ENCODE measurements at places on chromosomes 5 and 9.

- no peak for DNase-seq
Measured at GRCh38 chr9:106622164-106622487, 240.8 kb upstream of the ZNF462 start.

GRCh38 chr5:153158608-153159007 lies 331.9 kb upstream of the GRIA1 start:
- no peak for DNase-seq

GRCh38 chr9:135080286-135081263 lies 6.9 kb upstream of the OLFM1 start:
- DNase-seq, result no peak

DNA sequence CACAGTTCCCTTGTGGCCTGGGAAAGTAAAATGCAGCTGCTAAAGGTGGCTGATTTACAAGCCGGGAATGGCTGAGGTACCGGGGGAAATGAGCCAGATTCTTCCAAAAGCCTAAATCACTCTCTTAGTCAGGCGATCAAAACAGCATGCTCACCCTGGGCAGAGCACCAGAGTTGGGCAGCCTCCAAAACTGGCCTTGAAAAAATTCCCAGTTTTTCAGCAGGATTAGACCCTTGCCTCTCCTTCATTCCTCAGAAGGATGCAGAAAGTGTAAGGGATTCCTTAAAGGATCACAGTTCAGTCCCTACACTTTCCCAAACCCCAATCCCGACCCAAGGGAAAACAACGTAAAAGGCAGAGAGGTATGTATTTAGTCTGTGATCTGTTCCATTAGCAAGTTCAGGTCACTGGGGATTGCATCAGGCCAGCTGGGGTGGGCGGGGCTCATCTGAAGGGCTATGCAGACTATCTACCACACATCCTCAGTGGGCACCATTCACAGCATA lies 16.9 kb downstream of the TMEM174 start:
- peak; percentile 19 for DNase-seq

DNA sequence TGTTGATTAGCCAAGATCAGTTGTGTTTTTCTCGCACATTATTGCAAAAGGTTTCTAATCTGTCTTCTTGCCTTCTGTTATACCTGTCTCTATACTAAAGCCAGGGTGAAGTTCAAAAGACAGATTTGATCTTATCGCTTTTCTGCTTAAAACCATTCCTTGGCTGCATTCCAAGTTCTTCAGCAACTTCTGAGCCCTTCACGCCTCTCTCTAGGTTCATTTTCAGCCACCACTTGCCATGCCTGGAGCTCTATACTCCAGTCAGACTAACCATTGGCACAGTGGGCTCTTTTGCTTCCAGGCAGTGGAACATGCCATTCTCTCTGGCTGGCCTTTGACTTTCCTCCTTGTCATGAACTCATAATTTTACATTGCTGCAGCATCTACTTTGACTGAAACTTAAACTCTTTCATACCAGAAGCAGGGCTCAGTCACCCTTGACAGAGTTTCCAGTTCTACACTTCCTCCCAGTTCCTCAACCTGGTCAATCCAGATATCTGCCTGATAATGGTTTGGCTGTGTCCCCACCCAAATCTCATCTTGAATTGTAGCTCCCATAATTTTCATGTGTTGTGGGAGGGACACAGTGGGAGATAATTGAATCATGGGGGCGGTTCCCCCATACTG lies 114.4 kb downstream of the SLC12A2 start:
- DNase-seq, result no peak

- no peak for DNase-seq
Measured at GRCh38 chr5:98641671-98642070, 131.8 kb upstream of the RGMB start.

- DNase-seq, result peak; percentile 78
Measured at GRCh38 chr9:2621722-2622460, at the start of gene VLDLR. VLDLR (plus strand) TSS chr9:2621787; CDS start chr9:2622190, 403 bp downstream.

GRCh38 chr9:136482046-136482792 lies 621 bp downstream of the SEC16A start:
- peak; percentile 22 for DNase-seq

- no peak for DNase-seq
Measured at GRCh38 chr9:110954822-110955291, 83.4 kb downstream of the LPAR1 start.

- DNase-seq, result no peak
Measured at GRCh38 chr5:73938280-73938937, 312.4 kb downstream of the ARHGEF28 start.

- DNase-seq, result peak; percentile 51
Measured at GRCh38 chr5:88657136-88657535, 225.8 kb downstream of the MEF2C start.

DNA sequence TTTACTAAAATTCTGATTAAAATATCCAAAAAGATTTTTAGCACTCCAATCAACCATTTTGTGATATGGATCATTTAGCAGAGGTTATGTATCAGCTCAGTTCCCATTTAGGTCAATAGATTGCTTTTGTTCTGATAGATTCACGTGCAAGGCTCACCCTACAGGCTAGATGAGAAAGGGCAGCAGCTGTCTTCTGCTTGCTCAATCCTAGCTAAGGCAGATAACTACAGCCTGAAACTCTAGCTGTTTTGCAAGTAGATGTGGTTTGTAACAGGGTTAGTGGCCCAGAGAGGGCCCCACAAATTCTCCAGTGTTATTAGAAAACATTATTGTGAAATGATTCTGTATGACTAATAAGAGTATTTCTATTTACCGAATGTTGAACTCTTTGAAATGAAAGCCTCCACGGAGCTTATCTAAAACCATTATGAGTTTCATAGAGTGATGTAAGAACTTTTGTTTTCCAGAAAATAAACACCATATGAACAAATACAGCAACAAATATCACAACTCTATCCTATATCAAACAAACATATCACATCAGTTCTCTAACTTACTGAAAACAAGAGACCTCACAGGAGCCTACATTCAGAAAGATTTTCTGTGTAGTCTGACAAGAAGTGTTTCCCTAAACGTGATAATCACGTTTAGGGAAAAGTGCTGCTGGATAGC lies 841.9 kb upstream of the ACO1 start:
- DNase-seq, result peak; percentile 15

DNA sequence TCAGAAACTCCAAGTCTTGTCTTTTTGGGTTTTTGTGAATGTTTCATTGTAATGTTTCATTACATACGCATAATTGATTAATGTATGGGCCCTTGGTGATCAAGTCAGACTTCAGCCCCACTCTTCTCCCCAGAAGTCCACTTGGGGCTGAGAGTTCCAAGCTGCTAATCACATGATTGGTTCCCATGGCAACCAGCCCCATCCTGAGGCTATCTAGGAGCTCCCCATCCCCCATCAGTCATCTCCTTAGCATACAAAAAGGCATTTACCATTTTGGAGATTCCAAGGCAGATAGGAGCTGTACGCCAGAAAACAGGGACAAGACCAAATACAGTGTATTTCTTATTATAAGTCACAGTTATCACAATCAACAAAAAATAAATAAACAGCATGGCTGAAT lies 22.9 kb upstream of the SYK start:
- no peak for DNase-seq

- DNase-seq, result no peak
Measured at GRCh38 chr5:16975950-16976624, 40.0 kb upstream of the MYO10 start.

- DNase-seq, result no peak
Measured at GRCh38 chr9:96461336-96461735, 11.4 kb downstream of the HABP4 start.

DNA sequence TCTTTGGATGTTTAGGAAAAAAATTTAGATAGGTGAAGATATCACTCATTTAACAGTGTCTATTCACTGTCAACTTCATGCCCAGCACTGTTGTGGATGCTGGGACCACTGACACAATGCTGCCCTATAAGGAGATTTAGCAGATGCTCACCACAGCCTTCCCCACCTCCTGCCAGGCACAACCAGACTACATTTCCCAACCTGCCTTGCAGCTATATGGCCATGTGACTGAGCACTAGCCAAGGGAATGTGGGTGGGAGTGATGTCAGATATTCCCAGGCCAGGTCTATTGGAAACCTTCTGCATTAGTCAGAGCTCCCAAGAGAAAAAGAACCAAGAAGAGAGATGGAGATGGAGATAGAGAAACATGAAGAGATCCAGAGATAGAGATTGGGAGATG lies 302.6 kb upstream of the TAS2R1 start:
- no peak for DNase-seq

- no peak for DNase-seq
Measured at GRCh38 chr5:27038476-27038875, at the start of gene CDH9. CDH9 (minus strand) TSS chr5:27038586; CDS start chr5:26988333, 50,253 bp downstream.

GRCh38 chr5:89869346-89869745 lies 540.2 kb downstream of the CETN3 start:
- no peak for DNase-seq

GRCh38 chr9:92325991-92326500 lies 293 bp downstream of the CENPP start:
- DNase-seq, result no peak

- DNase-seq, result no peak
Measured at GRCh38 chr5:149324641-149325040, 20.7 kb upstream of the GRPEL2 start.

DNA sequence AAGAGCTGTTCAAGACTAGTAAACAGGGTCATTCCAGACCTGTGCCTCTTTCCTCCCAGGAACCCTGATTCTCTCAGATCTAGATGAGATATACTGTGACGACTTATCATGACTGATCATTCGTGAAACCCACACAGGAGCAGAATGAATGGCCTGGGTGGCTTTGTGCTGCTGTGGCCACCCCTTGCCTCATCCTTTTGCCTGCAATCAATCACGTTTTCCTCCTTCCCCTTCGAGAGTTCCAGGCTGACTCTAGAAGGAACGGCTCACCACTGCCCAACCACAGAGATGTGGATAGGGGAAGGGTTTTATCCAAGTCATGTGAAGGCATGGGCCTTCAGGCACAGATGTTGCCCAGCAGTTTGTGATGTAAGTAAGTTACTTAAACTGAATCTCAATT lies 5.8 kb downstream of the ANXA6 start:
- no peak for DNase-seq

- DNase-seq, result no peak
Measured at GRCh38 chr9:114629563-114630090, 18.5 kb downstream of the TMEM268 start.

DNA sequence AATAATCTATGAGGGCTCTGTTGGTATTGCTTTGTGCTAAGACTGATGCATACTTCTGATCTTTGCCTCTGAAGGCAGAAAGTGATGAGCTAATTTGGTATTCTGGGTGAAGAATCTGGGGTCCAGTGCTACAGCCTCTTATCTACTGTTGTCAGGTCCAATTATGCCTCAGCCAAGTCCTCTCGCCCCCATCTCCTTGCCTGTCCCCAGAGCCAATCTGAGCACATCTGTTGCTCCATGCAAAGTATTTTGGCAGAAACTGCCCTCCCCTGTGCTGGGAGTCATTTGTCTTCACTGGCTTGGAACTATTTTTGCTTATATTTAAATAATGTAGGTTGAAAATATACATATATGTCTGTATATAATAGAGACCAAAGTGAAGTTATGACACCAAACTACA lies 23.4 kb downstream of the LSM11 start:
- no peak for DNase-seq

- no peak for DNase-seq
Measured at GRCh38 chr5:2921176-2921575, 169.7 kb upstream of the IRX2 start.

- DNase-seq, result no peak
Measured at GRCh38 chr5:159471904-159472303, 141.6 kb upstream of the IL12B start.

GRCh38 chr9:78775696-78776295 lies 478.9 kb downstream of the PSAT1 start:
- DNase-seq, result no peak

DNA sequence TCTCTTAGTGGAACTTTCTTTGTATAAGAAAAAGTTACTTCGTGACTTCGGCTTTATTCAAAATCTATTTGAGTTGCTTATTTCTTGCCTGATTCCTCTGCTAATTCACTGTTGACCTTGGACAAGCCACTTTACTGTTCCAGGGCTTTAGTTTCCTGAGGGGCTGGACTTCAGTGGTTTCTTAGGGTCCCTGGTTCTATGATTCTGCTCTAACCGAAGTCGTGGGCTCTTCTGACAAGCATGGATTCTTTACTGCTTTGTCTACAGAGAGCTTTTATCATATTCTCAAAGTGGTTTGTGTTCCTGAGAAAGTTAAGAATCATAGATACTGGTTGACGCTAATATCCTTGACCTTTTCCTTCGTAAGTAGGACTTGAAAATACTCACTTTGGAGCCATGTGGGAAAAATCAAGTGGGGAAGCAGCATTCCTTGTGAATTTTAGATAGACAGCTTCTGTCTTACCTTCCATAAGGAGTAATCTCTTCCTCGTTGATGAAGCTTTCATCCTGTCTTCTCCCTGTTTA lies 21.1 kb downstream of the EXOSC2 start:
- no peak for DNase-seq

DNA sequence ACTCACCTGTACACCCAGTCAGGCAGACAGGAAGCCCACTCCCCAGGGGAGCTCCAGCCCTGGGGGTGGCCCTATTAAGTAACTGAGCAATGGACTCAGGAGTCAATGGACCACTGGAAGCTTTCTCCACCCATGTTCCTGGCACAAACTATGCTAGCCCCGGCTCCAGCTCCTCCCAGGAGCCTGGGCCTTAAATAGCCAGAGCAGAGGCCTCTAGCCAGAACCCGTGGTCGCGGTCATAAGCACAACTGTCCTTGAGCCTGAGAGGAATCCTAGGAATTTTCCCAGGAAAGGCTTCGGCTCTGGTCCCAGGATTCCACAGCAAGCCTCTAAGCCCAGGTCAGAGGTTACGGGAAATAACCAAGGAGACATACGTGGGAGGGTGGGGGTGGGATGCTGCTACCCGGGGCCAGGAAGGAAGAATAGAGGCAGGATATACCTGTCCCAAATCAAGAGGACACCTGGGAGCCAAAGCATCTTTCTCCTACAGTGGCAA lies 5.5 kb downstream of the SEPTIN8 start:
- no peak for DNase-seq

- DNase-seq, result no peak
Measured at GRCh38 chr9:86975036-86975435, 27.7 kb upstream of the GAS1 start.

DNA sequence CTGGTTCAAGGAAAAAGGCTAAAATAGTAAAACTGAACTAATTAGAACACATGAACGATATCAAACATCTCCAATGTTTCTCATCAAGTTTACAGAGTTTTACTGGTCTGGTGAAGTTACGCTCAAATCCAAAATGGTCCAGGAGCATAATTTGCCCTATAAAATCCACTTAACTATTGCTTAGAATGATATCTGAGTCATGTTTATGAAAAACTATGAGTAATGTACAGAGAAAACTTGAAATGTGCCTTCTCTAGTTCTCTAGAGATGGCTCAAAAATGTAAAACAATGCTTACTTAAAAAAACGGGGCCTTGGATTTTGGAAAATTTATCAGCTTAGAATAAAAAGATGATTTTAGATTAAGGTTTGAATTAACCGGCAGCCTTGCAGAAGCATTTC lies 108.1 kb downstream of the FBXW11 start:
- no peak for DNase-seq

Data from globus pallidus (tissue), 1 donor.